ENCODE measurements at places on chromosomes 7 and 10.

- DNase-seq: no peak
These were observed 73.2 kb downstream of the POT1 start for GRCh38 chr7:124856299-124856888.

DNA sequence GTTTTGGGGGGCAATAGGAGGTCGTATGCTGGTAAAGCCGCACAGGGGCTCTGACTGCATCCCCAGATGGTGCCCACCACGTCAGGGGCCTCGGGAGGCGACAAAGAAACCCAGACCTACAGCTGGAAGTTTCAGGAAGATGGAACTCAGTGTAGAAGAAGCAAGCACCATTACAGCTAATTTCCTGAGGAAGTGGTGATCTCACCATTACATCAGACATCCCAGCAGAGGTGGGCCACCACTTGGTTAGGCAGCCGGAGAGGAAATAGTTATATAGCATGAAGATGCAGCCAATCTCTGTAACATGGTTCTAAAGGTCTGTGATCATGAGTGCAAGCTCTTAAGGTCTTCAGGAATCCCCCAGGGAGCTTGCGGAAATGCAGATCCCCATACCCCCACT lies 127.3 kb upstream of the PCBD1 start:
- no peak for DNase-seq

GRCh38 chr7:141562543-141562942 lies 11.3 kb downstream of the AGK start:
- no peak for DNase-seq

- no peak for DNase-seq
These were observed 6.0 kb downstream of the ASB10 start for GRCh38 chr7:151181011-151181431.

- DNase-seq: no peak
These were observed 2.1 kb downstream of the GLCCI1 start for GRCh38 chr7:7970531-7971307.

- no peak for DNase-seq
These were observed 182.3 kb upstream of the CDCA7L start for GRCh38 chr7:22127835-22128527.

DNA sequence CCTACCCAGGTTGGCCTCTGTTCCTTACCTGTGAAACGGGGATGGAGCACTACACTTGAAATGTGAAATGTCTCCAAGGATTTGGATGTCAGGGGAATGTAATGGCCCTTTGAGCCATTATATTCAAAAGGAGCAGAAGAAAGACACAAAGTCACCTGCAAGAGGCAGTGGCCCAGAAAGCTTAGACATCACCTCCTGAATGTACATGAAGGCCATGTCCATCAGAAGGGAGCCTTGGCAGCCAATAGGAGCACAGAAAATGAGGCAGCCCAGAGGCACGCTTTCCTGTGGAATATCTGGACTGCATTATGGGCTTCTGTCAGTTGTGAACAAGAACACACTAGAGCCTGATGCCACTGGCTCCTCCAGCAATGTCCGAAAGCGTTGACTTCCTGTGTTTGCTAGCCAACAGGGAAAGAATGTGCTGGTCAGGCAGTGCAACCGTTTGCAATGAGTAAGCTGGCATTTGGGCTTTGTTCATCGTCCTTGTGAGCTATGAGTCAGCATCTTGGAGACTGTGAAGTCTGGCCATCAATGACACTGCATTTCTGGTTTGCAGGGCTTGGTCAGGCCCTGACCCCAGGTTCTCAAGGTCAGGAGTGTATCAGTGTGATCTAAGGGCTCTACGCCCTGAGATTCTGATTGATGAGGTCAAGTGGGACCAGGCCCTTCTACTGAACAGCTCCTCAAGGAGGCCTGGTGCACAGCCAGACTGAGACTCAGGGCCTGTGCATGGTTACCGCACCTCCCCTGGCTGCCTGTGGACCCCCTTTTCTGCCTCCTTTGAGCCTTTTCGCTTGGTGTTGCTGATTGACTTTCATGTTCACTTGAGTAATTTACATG lies 222.4 kb downstream of the RPS24 start:
- DNase-seq: no peak

DNA sequence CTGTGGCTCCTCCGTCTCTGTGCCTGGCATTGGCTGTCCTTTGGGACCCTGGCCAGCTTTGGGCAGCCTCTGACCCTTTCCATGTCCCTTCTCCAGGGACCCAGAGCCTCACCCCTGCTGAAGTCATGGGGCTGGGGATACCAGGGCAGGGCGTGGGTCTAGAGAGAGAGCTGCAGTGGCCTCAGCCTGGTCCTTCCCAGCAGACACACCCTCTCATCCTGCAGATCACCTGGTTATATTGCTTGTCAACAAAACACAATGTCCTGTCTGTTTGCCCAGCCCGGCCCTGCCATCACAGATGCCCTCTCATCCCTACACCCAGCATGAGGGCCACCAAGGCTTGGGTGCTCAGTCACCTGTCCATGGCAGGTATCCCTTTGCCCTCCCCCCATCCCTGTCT lies 1.8 kb downstream of the MUC17 start:
- DNase-seq: no peak

- no peak for DNase-seq
These were observed 18.9 kb downstream of the CALML3 start for GRCh38 chr10:5543623-5544022.

GRCh38 chr10:12279281-12279680 lies 70.1 kb upstream of the CAMK1D start:
- DNase-seq: no peak

Measured in bone marrow (tissue), 2 donors.